ENCODE measurements at places on chromosomes 1 and 21.

DNA sequence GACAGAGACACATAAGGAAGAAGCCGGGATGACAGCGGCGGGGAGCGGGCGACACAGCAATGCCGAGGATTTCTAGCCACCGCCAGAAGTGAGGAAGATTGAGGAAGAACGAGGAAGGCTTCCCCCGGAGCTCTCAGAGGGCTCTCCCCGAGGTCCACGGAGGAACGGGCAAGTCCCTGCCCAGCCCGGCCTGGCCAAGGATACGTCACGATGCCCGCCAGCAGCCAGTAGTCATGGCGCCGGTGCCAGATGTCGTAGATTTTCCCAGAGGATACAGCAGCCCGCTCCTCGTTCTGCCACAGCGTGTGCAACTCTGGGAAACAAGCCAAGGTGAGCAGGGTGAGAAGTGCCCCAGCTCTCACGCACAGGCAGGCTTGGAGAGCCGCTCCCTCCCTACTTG is 65.9 kb downstream of the KCNAB2 start:
- no peak for DNase-seq

DNA sequence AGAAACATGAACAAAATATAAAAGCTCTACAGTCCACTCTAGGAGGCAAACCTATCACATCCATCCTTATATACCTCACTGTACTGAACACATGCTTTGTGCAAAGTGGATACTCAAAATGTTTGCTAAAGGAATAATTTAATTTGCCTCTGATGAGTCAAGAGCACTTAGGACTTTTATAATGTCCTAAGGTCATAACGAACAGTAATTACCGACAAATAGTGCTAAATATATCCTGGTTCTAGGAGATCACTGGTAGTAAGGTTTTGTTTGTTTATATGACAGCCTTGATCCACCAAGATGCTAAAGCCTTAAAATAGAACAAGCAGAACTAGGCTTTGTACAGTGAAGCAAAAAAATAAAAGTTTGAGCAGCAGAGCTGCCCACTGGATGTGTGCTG is 70.6 kb downstream of the GADD45A start:
- DNase-seq: no peak

- no peak for DNase-seq
These were observed 109.3 kb downstream of the PRKAB2 start for GRCh38 chr1:147062956-147063355.

- DNase-seq: no peak
These were observed 18.4 kb upstream of the GFI1 start for GRCh38 chr1:92505015-92505692.

GRCh38 chr1:16913833-16914662 is 7.7 kb upstream of the CROCC start:
- DNase-seq: peak; percentile 100

GRCh38 chr1:24154215-24154614 is 11.3 kb upstream of the IL22RA1 start:
- no peak for DNase-seq

- DNase-seq: no peak
These were observed 22.2 kb upstream of the GBP1 start for GRCh38 chr1:89087241-89087640.

GRCh38 chr1:159076438-159077119 is at the start of gene AIM2:
Gene AIM2, minus strand, starts transcription at chr1:159076766. Its CDS starts 3,267 bp downstream, at chr1:159073499.
- peak; percentile 48 for DNase-seq

- DNase-seq: no peak
These were observed 11.0 kb upstream of the CASQ1 start for GRCh38 chr1:160179336-160179735.

- DNase-seq: no peak
These were observed 70.5 kb upstream of the CSF1 start for GRCh38 chr1:109840011-109840629.

DNA sequence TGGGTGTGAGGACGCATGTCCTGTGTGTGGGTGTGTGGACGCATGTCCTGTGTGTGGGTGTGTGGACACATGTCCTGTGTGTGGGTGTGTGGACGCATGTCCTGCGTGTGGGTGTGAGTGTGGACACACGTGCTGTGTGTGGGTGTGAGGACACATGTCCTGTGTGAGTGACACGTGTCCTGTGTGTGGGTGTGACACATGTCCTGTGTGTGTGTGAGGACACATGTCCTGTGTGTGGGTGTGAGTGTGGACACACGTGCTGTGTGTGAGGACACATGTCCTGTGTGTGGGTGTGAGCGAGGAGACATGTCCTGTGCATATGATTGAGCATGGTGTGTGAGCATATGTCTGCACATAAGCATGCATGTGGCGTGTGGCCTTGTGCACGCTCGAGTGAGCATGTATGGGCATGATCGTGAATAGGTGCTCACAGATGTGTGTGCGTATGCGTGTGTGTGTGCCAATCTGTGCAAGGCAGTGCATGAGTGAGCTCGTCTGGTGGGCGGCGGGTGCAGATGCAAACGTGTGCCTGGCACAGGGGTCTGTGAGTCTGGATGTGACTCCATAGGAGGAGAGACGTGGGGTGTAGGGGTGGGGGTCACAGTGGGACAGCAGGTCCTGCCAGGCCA is 25.3 kb downstream of the MEGF6 start:
- DNase-seq: no peak

GRCh38 chr1:149848340-149849110 is 50.8 kb upstream of the BOLA1 start:
- no peak for DNase-seq

- DNase-seq: no peak
These were observed 306.6 kb upstream of the PRMT6 start for GRCh38 chr1:106749906-106750305.

DNA sequence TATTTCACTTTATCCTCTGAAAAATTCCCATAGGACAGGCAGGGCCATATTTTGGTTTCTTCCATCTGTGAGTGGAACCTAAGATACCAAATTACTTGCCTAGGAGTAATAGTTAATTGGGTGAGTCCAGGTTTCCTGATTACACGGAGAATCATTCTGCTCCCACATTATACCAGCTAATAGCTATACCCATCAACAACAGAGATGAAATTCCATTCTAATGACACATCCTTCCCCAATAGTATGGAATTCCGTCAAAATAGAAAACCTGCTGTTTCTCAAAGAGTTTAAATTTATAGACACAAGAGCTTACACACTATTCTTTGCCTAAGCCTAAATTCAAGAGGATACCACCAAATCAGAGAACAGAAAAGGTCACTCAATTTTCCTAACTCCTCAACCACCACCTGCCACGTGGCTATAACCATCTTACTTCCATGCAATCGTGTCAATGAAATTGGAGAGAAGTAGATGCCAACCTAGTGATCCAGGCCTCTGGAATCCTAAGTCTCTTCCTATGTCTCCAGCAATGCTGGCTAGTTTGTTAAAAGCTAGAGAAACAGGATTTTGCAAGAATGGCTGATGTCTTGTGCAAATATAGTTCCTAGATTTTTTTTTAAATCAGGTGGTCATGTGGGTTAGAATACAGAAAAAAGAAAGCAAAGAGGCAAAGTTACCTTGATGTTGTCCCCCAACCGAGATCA is 6.2 kb downstream of the PPT1 start:
- no peak for DNase-seq

DNA sequence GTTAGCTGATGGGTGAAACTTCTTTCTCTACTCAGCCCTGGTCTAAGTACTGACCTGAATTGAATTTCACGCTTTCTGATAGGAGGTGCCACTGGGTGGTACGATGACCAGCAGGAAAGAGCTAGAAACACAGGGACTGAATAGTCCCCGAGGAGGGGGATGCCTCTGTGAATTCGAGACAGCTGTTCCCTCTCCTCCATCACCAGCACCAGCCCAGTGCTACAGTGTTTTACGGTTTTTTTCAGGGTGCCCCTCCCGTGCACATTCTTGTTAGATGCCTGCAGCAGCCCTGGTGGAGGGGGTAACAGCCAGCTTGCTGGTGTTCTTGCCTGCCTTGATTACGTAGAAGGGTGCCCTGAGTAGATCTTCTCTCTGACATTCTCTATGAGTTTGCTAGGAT is 7.1 kb downstream of the HUNK start:
- no peak for DNase-seq

DNA sequence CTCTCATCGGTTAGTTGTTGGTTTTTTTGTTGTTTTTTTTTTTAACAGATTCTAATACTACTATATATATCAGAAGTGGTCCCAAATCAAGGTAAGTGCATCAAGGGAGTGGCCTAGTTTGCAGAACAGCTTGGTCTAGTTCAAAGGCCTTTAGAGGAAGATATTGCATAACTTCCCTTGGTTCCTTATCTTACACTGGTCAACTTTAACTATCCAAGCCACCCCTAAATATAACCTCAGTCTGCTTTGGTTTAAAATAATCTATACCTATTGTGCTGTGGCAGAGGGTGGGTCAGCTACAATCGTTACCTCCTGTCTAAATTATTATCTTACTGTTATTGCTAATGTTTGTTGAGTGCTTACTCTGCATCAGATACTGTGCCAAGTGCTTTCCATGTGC is 6.9 kb downstream of the S100A12 start:
- no peak for DNase-seq

DNA sequence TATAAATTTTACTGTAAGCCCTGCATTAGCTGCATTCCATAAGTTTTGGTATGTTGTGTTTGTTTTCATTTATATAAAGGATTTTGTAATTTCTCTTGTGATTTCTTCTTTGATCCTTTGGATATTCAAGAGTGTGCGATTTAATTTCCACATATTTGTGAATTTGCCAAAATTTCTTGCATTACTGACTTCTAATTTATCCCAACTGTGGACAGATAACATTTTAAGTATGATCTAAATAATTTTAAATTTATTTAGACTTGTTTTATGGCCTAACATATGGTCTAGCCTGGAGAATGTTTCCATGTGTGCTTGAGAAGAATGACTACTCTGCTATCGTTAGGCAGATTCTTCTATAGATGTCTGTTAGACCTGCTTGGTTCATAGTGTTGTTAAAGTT is 23.2 kb downstream of the RPE65 start:
- no peak for DNase-seq

- DNase-seq: no peak
These were observed 66.1 kb downstream of the CD2 start for GRCh38 chr1:116820369-116820768.

DNA sequence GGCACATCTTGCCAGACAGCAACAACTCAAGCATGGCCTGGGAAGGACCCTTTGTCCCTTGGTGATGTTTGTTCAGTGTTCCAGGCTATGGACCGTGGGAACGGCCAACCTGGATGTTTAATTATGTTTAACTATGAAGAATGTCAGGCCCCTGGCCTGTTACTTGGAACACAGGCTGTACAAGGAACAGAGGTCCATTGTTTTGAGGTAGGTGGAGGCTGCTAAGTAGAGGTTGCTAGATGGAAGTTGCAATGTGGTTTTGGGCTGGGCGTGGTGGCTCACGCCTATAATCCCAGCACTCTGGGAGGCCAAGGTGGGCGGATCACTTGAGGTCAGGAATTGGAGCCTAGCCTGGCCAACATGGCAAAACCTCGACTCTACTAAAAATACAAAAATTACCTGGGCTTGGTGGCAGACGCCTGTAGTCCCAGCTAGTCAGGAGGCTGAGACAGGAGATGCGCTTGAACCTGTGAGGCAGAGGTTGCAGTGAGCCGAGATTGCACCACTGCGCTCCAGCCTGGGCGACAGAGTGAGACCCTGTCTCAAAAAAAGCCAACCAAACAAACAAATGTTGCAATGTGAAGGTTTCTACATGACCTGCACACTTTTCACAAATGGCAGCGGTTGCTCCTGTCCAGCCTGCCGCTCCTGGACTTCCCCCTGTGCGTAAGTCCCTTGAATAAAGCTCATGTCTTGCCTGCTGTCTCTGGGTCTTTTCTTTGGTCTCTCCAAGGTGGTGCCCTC is 2.5 kb upstream of the LEFTY1 start:
- no peak for DNase-seq

GRCh38 chr1:45621895-45622523 is 1.8 kb downstream of the CCDC17 start:
- DNase-seq: peak; percentile 27

DNA sequence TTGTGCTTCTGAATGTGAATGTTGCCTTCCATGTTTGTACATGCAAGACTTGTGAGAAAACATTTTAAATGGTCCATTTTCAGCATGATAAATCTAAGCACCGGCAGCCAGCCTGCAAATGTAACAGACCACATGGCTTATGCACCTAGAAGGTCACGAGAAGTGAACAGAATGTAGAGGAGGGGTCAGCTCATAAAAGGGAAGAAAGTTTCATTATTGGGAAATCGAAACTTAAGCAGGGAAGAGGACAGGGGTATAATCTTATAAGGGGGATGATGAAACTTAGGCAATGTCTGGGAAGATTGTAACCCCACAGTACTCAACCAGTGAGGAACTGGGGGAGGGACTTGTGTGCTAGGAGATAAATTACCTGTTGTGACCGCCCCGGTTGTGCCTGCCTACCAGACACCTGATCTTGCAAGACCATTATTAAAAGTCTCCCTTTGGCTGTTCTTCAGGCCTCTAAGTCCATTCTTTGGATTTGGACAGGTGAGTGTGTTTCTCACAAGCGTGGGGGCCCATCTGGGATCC is 37.7 kb upstream of the VN1R5 start:
- DNase-seq: no peak

DNA sequence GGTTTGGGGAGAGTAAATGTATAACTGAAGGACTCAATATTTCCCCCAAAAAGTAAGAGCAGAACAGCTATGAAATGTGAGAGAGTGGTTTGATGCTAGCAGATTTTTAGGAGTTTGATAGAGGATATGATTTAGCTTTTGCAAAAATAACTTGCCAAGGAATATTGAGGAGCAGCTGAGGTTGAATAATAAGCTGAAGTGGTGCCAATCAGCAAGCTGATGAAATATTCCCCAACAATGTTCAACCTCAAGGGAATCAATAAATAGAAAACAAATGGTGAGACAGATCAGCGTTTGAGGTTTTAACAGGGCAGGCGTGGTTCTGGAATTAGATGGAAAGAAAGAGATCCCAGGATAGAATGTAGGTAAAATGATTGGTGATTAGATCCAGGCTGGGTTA is 413.4 kb upstream of the ADAMTS5 start:
- no peak for DNase-seq

DNA sequence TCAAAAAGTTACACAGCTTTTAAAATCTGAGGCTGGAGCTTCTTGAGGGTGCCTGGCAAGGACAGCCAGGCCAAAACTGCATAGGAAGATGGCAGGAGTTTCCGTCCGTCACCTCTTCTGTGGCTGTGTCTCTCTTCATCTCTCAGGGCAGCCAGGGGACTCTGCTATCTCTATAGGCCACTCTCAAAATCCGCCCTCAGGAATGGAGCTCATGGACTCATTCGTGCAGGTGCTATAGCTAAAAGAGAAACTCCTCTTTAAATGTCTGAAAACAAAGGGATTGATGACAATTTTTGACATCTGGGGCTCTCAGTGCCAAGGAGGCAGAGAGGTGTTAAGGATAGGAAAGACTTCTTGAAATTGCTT is 27.2 kb downstream of the OVAAL start:
- no peak for DNase-seq
